ENCODE measurements at places on chromosomes 7 and 10.

- no peak for DNase-seq
These were observed 11.6 kb upstream of the PDZD8 start for GRCh38 chr10:117386805-117387204.

DNA sequence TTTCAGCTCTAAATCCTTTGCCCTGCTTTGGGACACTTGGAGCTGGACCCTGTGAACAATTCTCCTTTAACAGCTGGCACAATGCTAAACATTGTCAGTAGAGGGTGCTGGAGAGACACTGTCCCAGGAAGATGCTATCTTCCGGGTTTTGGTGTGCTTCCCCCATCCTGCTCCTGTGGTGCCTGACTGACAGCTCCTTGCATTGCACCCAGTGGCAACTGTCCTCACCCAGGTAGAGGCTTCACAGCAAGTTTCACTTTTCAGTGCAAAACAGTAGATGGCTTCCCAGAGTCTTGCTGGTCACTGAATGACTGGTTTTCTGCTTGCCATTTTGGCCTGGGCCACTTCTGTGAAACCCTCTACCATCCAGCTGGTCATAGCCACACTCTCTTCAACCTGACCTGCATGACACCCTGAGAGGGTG, 77.3 kb downstream of the CDC14C start:
- no peak for DNase-seq

GRCh38 chr10:55631071-55631654, 729.9 kb downstream of the ZWINT start:
- DNase-seq = no peak

DNA sequence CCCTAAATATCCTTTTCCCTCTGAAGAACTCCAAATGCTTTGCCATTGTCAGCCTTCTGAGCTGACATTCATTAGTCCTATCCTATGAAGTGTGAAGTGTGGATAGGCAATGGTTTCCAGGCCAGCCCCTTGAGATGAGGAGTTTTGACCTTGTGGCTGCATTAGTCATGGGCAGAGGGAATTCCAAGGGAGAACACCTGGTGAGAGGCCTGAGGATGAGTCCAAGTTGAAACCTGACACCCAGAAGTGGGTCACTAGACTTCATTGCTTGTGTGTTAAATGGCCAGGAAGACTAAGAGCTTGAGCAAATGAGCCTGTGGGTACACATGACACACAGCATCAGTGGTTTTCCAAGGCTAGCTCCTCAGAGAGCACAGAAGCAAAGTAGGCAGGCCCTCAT, 260.8 kb downstream of the SKAP2 start:
- no peak for DNase-seq

DNA sequence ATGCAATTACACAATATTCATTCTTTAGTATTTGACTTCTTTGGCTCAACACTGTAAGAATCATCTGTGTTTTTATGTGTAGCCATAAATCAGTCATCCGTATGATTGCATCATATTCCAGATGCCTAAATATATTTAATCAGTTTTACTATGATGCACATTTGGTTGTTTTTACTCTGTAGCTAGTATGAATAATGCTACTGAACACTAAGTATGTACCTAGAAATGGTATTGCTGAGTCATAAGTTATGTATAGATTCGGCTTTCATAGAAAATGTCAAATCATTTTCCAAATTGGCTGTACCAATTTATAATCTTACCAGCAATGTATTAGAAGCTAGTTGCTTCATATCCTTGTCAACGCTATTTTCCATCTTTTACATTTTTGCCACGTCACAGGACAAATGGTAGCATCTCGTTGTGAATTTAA, 197.3 kb upstream of the PLXNA4 start:
- no peak for DNase-seq
